ENCODE measurements at places on chromosomes 4 and X. TPM values are rescaled to one million over a fixed set of nuclear protein-coding genes. Genes with fewer than 3 reads are reported as not detected.

DNA sequence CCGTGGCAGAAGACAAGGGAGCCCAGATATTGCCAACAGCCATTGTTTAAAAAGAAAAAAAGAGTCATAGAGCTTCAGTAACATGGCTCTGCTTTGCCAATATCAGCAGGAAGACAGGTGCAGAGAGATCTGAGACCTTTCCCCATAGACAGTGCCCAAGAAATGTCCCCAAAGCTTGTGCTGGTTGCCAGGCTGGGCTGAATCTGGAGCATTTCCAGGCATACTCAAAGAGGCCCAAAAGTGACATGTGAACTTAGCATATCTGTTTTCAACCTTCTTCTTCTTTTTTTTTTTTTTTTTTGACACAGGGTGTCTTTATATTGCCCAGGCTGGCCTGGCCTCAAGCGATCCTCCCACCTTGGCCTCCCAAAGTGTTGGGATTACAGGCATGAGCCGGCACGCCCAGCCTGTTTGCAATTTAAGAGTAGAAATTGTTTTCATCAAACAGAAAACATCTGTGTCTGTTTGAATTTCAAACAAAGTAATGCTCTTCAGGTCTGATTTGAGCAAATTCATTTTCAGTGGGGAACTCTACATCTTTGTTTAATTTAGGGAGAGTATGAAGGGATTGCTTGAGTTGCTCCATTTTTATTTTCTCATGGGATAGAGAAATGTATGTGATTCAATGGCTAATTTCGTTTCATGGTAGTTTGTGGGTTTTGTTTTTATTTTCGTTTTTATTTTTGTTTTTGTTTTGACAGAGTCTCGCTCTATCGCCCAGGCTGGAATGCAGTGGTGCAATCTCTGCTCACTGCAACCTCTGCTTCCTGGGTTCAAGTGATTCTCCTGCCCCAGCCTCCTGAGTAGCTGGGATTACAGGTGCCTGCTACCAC, 56.6 kb upstream of the RBM47 start:
- no peak for DNase-seq

GRCh38 chr4:54677416-54677815, 19.7 kb downstream of the KIT start:
- DNase-seq = no peak

PAGE4 gene
- 0.62 TPM for polyA plus RNA-seq

- DNase-seq = no peak
Observed at GRCh38 chrX:103378990-103379389, 2.7 kb downstream of the BEX3 start.

ASB12 gene
- polyA plus RNA-seq = 0.61 TPM

GRCh38 chrX:30888526-30889146, 418 bp downstream of the TAB3 start:
- DNase-seq = no peak

- no peak for DNase-seq
Observed at GRCh38 chr4:92600638-92601037, 296.9 kb downstream of the GRID2 start.

L1CAM gene
- 47.8 TPM for polyA plus RNA-seq

UGT8 gene
- 61.2 TPM for polyA plus RNA-seq

- DNase-seq = no peak
Observed at GRCh38 chrX:49858341-49858740, 20.9 kb upstream of the USP27X start.

DNA sequence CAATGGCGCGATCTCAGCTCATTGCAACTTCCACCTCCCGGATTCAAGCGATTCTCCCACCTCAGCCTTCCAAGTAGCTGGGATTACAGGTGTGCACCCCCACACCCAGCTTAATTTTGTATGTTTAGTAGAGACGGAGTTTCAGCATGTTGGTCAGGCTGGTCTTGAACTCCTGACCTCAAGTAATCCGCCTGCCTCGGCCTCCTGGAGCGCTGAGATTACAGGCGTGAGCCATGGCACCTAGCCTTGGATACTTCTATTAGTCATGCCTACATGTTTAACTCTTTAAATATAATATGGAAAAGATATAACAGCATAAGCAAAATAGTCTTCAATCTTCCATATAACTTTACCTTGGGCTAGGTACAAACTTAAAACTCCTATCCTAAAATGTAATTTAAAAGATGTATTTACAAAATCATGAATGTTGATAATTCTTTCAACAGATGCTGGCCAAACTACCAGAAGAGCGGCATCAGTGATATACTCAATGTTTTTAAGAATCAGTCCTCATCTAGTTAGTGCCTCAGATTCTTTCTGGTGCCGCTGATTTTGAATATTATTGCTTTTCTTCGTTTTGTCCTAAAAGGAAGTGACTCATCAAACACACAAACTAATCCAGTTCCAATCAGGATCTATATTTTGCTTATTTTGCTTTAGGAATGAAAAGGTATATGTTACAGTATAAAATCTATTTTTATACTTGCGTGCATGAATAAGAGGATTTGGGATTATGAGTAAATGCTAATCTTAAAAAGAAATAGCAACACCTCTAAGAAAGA, 23.7 kb downstream of the FAM241A start:
- DNase-seq = no peak

DNA sequence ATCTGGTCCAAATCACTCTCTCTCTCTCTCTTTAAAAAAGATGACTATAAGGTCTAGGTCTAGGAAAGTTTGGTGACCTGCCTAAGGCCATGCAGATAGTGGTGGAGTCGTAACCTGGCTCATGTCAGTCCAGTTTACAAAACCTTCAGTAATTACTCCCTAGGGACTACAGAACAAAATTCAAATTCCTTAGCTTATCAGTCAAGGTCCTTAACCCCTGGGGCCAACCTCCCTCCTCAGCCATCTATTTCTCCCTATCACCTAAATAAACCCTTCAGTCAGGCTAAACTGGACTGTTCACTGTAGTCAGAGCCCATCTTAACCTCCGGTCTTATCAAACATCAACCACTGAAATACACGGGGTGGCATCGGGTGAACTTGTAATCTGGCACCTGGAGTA, 68.9 kb downstream of the MAP3K15 start:
- DNase-seq = no peak

GRCh38 chr4:42638321-42638720, 18.6 kb downstream of the ATP8A1 start:
- DNase-seq = no peak

DNA sequence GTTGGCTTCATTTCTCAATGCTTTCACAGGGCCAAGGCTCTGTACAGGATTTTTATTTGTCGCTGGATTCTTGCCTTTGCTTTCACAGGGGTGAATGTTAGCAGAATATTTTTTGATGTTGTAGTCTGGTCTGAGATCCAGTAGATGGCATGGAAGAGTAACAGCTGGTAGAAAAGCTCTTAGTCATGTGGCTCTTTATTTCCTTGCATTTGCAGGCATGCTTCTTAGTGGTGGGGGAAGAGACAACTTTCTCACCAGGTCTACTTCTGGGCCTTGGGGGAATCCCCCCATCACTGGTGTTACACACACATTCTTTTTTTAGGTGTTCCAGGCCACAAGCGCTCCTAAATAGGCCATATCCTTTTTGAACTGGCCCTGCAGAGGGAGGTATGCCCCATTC, 58.2 kb upstream of the DKK2 start:
- no peak for DNase-seq

- DNase-seq = no peak
Observed at GRCh38 chr4:56213543-56213942, 173.7 kb downstream of the AASDH start.

DNA sequence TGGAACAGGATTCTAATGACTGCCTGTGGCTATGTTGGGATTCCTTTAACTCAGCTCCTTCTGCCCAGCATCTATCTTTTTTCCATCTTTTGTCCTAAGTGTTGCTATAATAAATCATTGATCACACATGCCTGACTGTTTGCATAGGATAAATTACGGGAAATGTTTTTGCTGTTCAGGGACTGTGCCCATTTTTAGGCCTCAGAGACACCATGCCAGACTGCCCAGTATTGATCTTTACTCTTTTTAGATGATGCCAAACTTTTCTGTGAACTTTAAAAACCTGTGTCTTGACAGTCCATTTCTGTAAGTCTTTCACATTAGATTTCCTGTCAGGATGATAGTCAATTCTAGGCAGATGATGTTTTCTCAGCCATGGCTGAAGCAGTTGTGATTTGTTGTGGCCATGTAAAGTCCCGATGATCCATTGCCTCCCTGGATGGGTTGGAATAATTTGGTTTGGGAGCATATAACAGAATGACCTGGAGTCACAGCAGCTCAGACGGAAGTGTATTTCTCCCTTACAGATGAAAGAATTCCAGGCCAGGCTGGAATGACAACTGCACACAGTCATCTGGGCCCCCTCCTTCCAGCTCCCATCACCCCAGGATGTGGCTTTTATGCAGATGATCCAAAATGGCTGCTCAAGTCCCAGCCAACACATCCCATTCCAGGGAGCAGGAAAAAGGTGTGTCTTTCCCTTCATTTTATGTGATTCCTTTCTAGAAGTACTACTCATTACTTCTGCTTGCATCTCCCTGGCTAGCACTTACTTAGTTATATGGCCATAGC, 3.4 kb downstream of the HTT-AS start:
- DNase-seq = no peak

VSIG1 gene
- 0.85 TPM for polyA plus RNA-seq

DNA sequence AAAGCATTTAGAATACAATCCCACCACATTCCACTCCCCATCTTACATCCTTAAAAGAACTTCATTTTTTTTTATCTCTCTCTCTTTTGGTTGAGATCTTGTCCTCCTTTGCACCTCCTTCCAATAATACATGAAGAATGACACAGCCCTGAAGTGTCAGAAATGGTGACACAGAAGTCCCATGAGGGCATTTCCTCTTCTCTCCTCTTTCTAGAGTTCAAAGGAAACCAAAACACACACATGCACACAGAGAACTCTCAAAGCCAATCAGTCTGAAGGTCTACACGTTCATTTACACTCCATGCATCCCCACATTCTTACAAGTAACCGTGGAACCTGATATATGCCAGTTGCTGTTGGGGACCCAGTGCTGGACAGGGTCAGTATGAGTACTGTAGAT, 450.7 kb downstream of the HNRNPD start:
- DNase-seq = no peak

DNA sequence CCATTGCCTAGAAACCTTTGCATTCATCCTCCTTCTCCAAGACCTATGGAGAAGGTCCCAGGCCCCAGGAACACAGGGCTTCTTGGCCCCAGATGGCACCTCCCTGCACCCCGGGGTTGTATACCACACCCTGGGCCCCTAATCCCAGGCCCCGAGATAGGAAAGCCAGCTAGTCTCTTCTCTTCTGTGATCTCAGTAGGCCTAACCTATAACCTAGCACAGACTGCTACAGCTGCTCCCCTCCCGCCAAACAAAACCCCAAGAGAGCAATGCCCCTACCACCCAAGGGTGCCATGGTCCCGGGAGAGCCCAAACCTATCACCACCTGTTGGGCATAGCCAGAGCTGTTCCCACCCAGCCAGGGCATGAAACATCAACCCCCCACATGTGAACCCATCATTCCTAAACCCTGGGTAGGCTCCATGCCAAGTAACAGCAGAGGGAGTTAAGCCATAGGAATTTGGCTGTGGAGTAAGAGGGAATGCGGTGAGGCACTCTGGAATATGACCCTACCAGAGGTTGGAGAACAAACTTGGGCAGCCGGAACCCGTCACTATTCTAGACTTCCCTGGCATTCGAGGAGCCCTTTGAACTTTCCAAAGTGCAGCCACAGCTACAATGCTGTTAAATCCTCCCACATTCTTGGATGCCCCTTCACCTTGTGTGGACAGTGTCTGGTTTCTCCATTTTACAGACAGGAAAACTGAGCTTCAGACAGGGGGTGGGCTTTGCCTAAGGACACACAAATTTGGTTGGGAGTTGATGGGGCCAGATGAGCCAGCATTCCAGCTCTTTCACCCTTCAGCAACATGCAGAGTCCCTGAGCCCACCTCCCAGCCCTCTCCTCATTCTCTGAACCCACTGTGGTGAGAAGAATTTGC, 10.9 kb upstream of the SASH3 start:
- DNase-seq = no peak

GRCh38 chr4:127155116-127155515, 477.6 kb upstream of the INTU start:
- DNase-seq = no peak

SASH3 gene
- 1.7 TPM for polyA plus RNA-seq

GRCh38 chr4:138826754-138827153, 188.8 kb upstream of the NOCT start:
- DNase-seq = no peak

GRCh38 chr4:48518143-48518542, 28.1 kb downstream of the ZAR1 start:
- DNase-seq = no peak
